ENCODE measurements at places on chromosomes 1 and 21. TPM values are rescaled to one million over a fixed set of nuclear protein-coding genes. Genes with fewer than 3 reads are reported as not detected.

Gene GREM2
- total RNA-seq: 0.50 TPM

- DNase-seq: no peak
Observed at GRCh38 chr1:2215909-2216766, 12.0 kb upstream of the SKI start.

Gene CSDE1
- total RNA-seq: 486 TPM

DNA sequence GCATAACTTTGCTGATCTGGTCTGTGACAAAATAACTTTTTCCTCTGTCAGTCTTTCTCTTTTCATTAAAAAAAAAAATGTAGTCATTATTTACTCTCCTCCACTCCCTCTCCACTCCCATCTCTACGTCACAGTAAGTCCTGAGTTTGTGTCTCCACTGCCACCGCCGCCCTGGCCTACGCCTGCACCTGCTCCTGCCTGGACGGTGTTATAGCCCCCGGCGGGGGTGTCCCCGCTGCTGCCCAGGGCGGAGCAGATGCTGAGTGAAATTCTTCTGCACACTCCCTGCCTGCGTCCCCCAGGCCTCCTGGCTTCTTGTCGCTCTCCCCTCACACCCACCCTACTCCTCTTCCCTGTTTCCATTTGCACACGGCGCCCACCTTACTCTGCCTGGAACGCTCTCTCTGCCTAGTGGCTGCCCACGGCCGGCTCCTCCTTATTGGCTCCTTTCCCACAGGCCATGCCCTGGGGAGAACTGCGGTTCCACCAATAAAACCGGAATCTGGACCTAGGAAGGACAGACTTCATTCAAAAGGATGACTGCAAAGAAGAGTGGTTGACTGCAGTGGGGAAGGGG is 55.2 kb upstream of the C1orf174 start:
- DNase-seq: no peak

Gene RAB3B
- 0.72 TPM for total RNA-seq

Gene PIGR
- 841 TPM for total RNA-seq

- DNase-seq: peak; percentile 85
Observed at GRCh38 chr1:240611619-240612480, at the start of gene GREM2. Gene GREM2, minus strand, starts transcription at chr1:240612155. Its CDS starts 118,680 bp downstream, at chr1:240493475.
